Cardiac muscle cell (in vitro differentiated cells and primary cell): ENCODE measurements at places on chromosomes 2 and 18.
A peak's percentile ranks its signal among the peaks of the same experiment; 100 is the strongest.

DNA sequence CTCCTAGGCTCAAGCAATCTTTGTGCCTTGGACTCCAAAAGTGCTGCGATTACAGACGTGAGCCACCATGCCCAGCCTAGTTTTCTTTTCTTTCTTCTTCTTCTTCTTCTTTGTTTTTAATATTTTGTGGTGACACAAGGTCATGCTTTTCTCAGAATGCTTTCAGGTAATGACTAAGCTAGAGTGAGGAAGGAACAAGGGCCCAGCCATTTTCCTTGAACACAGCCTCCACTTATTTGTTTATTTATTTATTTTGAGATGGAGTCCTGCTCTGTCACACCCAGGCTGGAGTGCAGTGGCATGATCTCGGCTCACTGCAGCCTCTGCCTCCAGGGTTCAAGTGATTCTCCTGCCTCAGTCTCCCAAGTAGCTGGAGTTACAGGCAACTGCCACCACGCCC lies 74.3 kb upstream of the ST3GAL5 start:
- DNase-seq: no peak

DNA sequence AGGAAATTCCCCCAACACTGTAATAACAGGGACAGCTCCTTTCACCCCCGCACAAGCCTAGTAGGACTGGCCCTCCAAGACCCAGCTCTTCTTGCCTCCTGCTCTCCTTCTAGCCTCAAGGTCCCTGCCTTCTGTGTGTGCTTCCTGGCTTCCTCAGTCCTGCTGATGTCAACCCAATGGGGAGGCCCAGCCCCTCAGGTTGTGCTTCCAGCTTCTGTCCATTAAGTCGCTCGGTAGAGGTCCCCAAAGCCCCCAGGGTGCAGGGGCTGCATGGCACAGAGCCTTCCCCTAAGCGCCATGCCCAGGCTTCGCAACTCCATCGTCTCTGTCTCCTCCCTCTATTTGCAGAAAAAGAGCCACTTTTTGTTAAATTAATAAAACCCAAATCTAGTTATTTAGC lies 39.0 kb downstream of the BOK start:
- no peak for DNase-seq

DNA sequence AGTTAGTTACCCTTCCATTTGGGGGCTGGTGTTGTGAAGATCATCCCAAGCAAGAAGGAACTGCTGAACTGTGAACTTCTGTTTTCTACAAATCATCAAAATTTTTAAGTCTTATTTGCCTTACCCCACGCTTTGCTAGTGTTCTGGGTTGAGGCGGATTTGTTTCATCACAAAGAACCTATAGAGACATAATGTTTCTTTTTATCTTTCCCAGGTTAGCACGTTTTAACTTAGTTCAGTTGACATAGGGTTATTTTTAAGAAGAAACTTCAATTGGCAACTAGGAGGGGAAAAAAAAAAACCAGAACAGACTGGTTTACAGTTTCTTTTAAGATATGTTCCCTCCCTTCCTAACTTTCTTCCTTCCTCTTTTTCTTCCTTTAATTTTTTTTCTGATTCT lies 31.1 kb upstream of the CERS6 start:
- DNase-seq: no peak

DNA sequence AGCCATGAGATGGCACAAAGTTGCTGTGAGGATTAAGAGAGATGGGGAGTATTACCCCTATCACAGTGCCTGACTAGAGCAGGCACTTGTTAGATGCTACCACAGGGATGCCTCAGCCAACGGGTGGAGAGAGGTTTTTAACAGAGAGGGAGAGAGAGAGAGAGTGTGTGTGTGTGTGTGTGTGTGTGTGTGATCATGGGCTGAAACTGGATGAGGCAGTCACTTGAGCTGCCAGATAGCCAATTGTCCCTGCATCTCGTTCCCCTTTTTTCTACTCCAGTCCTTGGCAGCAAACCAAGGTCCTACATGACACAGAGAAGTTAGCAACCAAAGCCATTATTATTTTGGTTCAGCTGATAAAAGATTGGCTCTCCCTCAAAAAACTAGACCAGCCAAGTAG lies 3.0 kb downstream of the CD8A start:
- peak; percentile 28 for DNase-seq

GRCh38 chr18:67483237-67483636 lies 33.3 kb downstream of the DSEL start:
- DNase-seq: no peak

DNA sequence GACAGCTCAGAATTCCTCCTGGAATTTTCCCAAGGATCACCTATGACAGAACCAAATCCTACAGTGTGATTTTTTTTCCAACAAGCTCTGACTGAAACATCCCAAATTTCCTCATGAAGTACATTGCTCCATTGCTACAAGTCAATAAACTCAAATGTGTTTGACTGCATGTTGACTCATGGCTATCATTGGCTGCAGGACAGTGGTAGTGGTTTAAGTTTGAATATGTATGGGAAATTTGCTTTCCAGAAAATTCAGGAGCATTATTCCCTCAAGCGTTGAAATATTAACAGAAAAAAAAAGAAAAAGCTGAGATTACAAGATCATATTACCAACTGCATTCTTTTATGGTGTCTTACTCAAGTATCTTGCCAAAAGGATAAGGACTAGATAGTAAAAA lies 402.8 kb upstream of the DSEL start:
- no peak for DNase-seq

DNA sequence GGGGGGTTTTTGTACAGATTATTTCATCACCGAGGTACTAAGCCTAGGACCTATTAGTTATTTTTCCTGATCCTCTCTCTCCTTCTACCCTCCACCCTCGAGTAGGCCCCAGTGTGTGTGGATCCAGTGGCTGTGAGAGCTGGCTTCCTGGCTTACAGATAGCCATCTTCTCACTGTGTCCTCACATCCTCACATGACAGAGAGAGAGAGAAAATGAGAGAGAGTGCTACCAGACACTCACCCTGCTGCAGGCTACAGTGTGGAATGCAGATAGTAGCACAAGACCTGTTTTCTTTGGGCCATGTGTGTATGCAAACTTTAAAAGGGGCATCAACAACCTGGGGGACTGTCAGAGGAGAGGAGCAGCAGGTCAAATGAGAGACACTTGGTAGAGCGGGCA lies 9.5 kb downstream of the KCNK3 start:
- DNase-seq: no peak

DNA sequence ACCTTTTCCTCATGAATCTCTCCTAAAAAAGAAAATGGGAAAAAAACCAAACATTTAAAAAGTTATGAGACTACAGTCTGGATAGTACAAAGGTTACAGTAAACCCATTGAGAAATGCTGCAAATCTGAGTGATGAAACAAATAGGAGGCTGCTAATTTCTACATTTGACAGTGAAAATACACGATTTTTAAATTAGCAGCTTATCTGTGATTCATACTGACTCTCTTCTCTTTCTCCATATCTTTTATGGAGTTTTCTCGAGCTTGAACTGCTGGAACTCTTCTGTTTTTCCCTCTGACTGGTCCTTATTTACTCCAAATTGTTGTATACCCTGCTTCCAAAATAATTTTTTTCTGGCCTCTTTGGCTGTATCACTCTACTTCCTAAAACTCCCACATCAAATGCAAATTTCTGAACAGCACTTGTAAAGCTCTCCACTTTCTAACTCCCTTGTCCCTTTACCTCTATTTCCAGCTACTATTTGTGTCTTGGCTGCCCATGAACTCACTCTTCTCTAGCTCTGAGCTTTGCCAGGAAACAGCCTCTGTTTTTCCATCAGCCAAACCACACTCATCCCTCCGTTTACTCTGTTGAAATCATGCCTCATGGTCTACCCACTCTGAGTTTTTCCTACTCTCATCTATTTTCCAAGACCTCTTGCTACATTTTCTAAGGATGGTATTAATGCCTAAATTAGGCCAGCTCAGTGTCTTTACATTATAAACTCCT lies 73.7 kb downstream of the RBMS1 start:
- no peak for DNase-seq

- DNase-seq: no peak
Measured at GRCh38 chr2:74658516-74658915, 4.5 kb downstream of the SEMA4F start.

DNA sequence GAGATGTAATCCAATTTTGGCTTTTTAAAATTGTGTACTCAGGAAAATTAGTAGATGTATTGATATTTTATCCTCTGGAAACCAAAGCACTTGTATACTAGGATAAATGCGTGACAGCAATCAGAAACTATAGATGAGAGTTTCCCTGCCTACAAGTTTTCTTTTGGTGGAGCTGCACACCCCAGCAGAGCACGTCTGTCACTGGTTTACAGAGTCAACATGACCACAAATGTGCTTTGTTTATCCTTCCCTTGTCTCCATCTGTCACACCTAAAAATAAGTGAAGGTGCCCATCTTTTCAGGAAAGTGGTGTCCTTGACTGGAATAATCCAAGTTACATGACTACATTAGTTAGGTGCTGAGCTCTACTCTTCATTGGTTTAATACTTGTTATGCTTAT lies 210.4 kb upstream of the DSEL start:
- DNase-seq: no peak

DNA sequence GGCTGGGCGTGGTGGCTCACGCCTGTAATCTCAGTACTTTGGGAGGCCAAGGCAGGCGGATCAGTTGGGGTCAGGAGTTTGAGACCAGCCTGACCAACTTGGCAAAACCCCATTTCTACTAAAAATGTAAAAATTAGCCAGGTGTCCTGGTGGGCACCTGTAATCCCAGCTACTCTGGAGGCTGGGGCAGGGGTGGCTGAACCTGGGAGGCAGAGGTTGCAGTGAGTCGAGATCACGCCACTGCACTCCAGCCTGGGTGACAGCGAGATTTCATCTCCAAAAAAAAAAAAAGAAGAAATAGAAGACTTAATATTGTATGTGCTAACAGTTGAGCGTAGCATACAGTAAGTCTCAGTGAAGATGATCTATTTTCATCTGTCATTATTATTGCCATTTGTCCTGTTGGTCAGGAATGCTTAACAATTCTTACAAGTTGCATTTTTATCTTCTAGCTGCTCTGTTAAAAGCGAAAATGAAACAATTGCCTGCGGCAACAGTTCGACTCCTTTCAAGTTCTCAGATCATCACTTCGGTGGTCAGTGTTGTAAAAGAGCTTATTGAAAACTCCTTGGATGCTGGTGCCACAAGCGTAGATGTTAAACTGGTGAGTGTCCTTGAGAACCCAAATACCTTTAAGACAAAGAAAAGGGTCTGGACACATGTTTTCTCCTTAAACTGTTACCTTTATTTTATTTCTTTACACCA lies 7.2 kb downstream of the PMS1 start:
- DNase-seq: no peak

GRCh38 chr18:62018759-62019041 lies 125.9 kb upstream of the RNF152 start:
- no peak for DNase-seq

- DNase-seq: no peak
Measured at GRCh38 chr2:116761864-116762263, 1052.6 kb upstream of the DDX18 start.

GRCh38 chr18:10140461-10141282 lies 226.9 kb downstream of the VAPA start:
- DNase-seq: no peak

GRCh38 chr2:161901460-161901859 lies 172.6 kb downstream of the DPP4 start:
- no peak for DNase-seq

GRCh38 chr2:174634130-174635014 lies 36.8 kb upstream of the WIPF1 start:
- no peak for DNase-seq

DNA sequence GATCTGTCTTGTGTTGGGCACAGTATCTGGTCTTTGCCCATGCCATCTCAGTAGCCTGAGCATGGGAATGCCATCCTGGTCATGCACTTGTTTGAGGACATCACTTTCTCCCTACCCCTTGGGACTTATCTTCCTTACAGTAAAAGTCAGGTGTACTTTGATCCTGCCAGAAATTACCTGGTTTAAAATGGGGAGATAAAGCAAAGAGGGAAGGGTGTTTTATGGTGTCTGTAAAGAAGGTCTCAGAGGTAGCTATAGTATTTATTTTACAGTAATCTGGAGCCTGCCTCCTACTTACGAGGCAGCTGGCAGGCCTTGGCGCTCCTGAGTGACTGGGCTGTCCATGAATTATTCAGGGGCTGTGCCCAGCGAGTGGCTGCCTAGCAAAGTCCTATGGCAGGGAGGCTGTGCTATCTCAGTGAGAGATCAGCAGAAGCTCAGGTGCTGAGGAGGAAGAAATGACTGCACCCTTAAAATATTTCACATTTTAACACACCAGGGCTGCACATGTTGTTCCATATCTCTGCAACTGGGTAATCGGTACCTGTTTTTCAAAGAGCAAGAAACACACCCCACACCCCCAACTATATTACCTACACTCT lies 93.9 kb downstream of the SPTBN1 start:
- no peak for DNase-seq

DNA sequence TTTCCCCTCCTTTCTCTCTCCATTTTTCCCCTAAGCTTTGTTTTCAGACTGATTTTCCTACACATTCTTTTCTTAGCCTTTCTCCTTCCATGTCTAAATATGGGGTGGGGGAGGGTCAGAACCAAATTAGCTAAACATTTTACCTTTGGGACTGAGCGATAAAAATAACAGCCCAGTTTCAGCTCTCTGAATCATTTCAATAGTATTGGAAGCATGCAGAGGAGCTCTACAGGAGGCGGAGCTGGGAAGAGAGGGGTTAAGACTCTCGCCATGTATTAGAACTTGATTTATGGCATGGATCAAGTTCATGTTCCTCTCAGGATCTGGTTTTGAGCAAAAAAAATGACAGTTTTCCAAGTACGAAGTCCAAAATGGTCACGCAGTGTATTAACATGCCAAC lies 109.1 kb downstream of the CPO start:
- DNase-seq: no peak

- DNase-seq: peak; percentile 10
Measured at GRCh38 chr18:59357928-59358327, 1.1 kb downstream of the LMAN1 start.

DNA sequence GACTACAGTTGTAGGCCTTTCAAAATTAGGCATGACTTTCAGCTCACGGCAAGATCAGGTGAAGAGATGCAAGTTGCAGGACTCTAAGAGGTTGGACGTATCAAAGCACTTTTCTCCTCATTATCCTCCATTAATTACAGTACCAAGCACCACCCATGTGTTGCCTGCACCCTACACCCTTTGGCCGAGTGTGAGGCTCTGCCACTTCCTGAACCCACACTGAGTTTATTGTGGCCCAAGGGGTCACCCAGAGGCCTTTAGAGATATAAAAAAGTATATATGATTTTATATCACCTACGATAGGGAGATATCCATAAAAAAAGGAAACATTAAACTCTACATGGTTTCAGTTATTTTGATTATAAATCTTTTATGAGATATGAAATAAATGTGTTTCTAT lies 2.8 kb downstream of the UGT1A8 start:
- no peak for DNase-seq
